ENCODE measurements at places on chromosomes 6 and 20.

DNA sequence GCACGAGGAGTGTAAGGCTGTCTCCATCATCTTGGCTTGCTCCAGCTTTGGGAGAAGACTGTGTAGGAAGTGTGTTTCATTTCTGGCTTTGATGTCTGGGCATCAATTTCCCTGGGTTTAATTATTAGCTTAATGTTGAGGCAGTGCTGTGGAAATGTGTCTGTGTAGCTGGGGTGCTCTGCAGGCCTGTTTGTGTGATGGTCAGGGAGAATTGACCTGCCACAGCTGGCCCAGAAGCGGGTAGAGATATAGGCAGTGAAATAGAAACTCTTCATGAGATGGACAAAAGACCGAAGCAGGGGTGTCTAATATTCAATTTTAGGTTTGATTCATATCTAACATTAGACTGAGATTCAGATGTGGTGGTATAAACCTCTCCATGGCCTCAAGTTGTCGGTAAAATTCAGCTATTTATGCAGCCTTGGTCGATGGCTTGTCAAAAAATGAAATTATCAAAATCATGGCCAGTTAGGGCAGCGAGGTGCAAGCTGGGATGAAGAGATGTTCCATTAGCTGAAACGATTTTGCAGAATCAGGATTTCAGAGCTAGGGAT is 95.3 kb upstream of the SNX9 start:
- DNase-seq = no peak

GRCh38 chr6:64280569-64280968 is 645.0 kb downstream of the PHF3 start:
- no peak for DNase-seq

DNA sequence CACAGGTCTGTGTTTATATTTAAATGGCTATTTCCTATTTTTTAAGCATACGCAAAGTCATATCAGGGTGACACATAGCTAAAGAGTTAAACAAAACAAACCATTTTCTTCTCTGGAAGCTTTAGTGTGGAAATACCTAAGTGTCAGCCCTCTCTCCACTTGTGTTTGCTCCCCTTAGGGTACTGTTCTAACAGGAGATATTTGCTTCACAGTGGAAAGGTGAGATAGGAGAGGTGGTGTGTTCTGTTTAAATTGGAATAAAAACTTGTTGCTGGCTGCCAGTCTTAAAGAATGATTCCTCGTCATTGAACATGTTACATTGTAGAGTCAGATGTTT is 18.9 kb downstream of the PHACTR2 start:
- no peak for DNase-seq

- DNase-seq = no peak
Measured at GRCh38 chr20:38870733-38871559, 55.3 kb upstream of the FAM83D start.
